ENCODE measurements at places on chromosomes 6 and 20. TPM values are rescaled to one million over a fixed set of nuclear protein-coding genes. Genes with fewer than 3 reads are reported as not detected.

- H3K27me3 ChIP-seq, result no peaks in the 10 kb centered on the region
- no peak for DNase-seq
- H3K27ac ChIP-seq, result no peak overlapping the region
- no peaks in the 10 kb centered on the region for H3K36me3 ChIP-seq
- H3K4me1 ChIP-seq, result no peaks in the 10 kb centered on the region
- H3K4me3 ChIP-seq, result no peak overlapping the region
Observed at GRCh38 chr20:44428174-44429016, 47.3 kb upstream of the TTPAL start.

DNA sequence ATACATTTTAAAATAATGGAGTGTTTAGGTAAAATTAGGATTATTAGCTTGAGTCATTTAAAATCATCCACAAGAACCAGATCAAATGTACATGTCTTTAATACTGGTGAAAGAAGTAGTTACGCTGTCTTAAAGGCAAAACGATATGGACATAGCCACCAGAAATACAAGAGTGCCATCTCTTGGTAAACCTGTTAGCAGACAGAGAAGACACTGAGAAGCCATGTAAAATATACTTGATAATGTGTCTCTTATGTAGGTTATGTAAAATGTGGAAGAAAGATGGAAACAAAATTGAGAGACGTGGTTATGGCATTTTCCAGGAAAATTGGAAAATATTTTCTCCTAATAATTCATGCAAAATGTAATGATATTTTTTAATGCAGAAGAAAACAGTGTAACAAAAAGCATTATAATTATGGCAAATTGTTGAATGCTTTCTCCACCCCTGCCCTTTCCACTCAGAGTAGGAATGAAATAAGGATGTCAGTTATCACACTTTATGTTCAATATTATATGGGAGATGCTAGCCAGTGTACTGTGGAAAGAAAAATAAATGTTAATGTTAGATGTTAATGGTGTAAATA is 12.2 kb upstream of the SLC17A2 start:
- no peak overlapping the region for H3K27ac ChIP-seq
- peak; percentile 35 for DNase-seq
- H3K4me1 ChIP-seq, result no peaks in the 10 kb centered on the region
- H3K36me3 ChIP-seq, result no peaks in the 10 kb centered on the region

Gene OR2B6
- total RNA-seq, result 1.5 TPM

Gene FNDC1
- total RNA-seq, result 0.17 TPM

DNA sequence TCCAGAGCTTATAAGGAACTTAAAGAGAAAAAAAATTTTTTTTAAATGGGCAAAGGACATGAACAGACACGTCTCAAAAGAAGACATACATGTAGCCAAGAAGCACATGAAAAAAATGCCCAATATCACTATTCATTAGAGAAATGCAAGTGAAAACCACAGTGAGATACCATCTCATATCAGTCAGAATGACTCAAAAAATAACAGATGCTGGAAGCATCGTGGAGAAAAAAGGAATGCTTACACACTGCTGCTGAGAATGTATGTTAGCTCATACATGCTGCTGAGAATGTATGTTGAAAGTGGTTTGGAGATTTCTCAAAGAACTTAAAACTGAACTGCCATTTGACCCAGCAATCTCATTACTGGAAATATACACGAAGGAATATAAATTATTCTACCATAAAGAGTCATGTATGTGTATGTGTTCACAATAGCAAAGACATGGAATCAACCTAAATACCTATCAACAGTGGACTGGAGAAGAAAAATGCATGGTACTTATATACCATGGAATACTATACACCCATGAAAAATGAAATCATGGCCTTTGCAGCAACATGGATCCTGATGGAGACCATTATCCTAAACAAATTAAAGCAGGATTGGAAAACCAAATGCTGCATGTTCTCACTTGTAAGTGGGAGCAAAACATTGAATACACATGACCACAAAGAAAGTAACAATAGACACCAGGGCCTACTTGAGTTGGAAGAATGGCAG is 5.2 kb downstream of the OR11A1 start:
- no peaks in the 10 kb centered on the region for H3K27me3 ChIP-seq
- no peak overlapping the region for H3K27ac ChIP-seq
- no peaks in the 10 kb centered on the region for H3K4me1 ChIP-seq
- no peak overlapping the region for H3K4me3 ChIP-seq
- no peaks in the 10 kb centered on the region for H3K36me3 ChIP-seq

DNA sequence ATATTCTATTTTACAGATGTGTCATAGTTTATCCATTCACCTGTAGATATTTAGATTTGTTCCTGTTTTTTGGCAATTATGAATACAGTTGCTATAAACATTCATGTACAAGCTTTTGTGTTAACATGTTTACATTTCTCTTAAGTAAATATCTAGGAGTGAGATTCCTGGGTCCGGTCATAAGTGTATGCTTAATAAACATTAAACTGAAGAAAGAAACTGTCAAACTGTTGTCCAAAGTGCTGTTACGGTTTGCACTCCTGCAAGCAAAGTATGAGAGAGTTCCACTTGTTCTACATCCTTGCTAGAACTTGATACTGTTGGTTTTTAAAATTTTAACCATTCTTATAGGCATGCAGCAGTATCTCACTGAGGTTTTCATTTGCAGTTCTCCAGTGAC is 138.6 kb downstream of the RALGAPA2 start:
- no peak for DNase-seq
- peaks cover 9% of the 10 kb centered on the region for H3K36me3 ChIP-seq
- no peak overlapping the region for H3K4me3 ChIP-seq
- H3K27me3 ChIP-seq, result no peaks in the 10 kb centered on the region
- H3K4me1 ChIP-seq, result no peaks in the 10 kb centered on the region

Gene SLC35D3
- not detected for total RNA-seq

DNA sequence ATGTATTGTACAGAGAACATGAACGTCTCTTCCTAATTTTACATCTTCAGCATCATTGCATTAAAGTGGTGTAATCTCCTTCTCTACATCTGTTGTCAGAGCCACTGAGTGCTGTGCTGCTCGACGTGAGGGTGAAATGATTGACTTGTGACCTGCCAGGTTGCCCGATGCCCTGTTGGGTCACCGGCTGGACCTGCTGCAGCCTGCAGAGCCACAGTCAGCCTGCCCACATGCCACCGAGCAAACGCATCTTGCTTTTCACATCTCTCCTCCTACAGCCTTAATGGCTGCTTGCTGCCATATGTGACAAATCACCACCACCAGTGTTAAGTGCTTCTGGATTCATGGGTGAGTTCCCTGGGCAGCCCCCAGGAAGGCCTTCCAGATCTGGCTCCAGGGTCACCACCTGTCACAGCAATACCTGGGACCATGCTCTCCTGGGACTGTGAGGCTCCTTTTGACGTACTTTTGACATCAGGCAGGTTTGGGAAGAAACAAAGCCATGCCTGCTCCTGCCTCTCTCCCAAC is 80.3 kb downstream of the ASXL1 start:
- DNase-seq, result no peak
- no peak overlapping the region for H3K4me3 ChIP-seq
- no peak overlapping the region for H3K27ac ChIP-seq
- H3K27me3 ChIP-seq, result no peaks in the 10 kb centered on the region
- peaks cover 50% of the 10 kb centered on the region for H3K36me3 ChIP-seq
- H3K4me1 ChIP-seq, result peaks cover 8% of the 10 kb centered on the region

DNA sequence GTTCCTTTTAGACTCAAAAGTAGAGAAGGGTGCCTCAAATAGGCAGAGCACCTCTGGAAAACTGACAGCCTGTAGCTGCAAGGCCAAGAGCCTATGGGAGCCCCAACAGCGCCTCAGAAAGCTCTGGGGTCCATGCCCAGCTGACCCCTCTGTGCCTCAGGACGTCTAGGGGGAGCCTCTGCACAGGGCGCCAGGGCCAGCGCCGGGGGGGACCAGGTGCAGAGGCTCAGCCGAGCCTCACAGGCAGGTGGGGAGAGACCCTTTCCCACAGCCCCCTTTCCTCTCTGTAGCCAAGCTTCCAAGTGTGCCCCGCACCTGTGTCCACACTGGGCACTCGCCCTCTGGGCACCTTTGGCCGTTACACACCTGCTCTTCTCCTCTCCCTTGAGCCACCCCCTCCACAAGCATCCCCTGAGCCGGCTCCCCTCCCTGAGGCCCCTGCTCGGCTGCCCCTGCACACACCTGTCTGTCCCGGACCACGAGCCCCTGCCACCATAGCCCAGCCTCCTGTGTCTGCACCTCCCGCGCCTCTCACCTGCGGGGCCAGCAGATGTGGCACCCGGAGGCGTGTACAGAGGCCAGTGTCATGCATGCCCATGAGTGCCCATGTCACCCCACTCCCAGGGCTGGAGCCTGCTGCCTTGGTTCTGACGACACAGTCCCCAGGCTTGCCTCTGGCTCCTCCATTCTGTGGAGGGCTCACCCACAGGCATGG is 53.2 kb downstream of the GINS1 start:
- no peaks in the 10 kb centered on the region for H3K27me3 ChIP-seq
- H3K27ac ChIP-seq, result no peak overlapping the region
- no peak overlapping the region for H3K4me3 ChIP-seq

DNA sequence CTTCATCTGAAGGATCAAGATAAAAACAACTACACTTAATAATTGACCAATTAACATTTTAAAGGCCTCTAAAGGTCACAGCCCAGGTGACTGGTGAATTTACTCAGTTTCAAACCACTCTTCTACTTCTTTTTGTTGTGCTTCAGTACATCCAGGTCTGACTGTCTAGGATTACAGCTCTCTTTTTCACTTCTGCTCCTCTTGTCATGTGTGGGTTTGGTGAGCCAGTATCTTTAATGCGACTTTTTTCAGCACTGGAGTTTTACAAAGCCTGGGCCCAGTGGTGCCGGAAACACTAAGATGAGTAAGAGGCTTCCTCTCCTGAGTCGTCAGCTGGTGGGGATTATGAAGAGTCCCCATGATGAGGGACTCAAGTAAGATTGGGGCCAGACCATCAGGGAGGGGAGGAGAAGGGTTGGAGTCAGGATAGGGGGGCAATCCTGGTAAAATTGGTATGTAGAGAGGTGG is 27.0 kb downstream of the HECA start:
- no peak for DNase-seq
- H3K4me3 ChIP-seq, result no peak overlapping the region
- no peaks in the 10 kb centered on the region for H3K27me3 ChIP-seq
- H3K4me1 ChIP-seq, result peaks cover 14% of the 10 kb centered on the region
- H3K27ac ChIP-seq, result no peak overlapping the region

DNA sequence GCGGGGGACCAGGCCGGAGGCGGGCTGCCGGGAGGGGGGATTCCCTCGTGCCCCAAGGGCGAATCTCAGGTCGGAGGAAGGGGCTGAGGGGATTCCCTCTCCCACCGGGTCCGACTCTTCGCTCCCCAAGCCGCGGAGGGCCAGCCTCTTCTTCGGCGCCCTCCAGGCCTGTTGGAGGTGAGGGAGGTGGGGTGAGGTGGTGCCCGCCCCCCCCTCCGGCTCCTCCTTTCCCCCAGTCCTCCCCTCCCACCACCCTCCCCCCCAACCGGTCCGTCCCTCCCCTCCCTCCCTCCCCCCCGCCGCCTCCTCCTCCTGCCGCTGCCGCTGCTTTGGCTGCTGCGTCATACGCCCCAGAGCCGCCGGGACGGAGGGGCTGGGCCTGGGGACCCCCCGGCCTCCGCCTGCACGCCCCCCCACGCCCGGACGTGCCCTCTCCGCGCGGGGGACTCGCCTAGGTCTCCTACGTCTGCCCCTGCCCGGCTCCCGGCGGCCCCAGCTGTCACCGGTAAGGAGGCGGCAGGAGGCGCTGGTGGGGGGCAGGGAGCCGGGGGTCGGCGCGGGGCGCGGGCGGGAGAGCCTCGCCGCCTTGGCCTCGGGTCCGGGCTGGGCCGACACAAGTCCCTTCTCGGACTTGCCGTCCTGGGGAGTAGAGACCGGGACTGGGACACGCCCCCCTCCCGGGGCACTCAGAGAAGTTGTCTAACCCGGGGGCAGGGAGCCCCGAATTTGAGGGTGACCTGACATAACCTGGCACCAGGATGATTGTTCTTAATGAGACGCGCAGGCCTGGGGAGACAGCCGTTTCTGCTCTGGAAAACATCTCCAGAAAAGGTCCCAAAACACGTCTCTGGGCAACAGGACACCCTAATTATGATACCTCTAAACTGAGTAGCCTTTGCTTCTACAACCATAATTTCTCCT is at the start of gene PHF1:
TSS of gene PHF1 (plus strand) at position 304 of the 921 bp plus-strand sequence. CDS start 1,250 bp downstream, outside the sequence.
- peak within 1 kb of the TSS; percentile 94 for H3K27ac ChIP-seq
- H3K4me1 ChIP-seq, result peaks cover 26% of the 10 kb centered on the region
- peak within 1 kb of the TSS; percentile 87 for H3K4me3 ChIP-seq
- no peaks in the 10 kb centered on the region for H3K27me3 ChIP-seq

- no peak overlapping the region for H3K4me3 ChIP-seq
- no peaks in the 10 kb centered on the region for H3K36me3 ChIP-seq
- no peak overlapping the region for H3K27ac ChIP-seq
- H3K4me1 ChIP-seq, result no peaks in the 10 kb centered on the region
Observed at GRCh38 chr6:147274776-147275175, 70.6 kb downstream of the STXBP5 start.

Gene BPIFB2
- total RNA-seq, result not detected

- no peaks in the 10 kb centered on the region for H3K4me1 ChIP-seq
- no peaks in the 10 kb centered on the region for H3K36me3 ChIP-seq
- no peaks in the 10 kb centered on the region for H3K27me3 ChIP-seq
Observed at GRCh38 chr6:147693181-147693580, 184.7 kb downstream of the SAMD5 start.

Gene DEF6
- 15.4 TPM for total RNA-seq

DNA sequence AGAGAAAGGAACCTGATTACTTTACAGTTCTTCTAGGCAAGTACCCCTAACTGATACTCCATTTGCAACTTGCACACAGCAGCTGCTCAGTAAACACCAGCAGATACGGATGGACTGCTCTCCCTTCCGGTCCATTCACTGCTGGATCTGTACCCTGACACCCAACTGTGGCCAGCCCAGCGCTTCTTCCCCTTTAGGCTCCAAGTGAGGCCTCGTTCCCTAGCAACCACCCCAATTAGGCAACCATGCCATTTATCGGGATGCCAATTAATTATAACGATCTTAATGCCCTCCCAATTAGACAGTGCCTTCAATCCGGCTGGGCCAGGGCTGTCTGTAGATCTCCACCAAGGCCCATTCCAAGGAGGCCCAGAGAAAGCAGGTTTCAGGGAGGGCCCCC is 3.2 kb downstream of the SULF2 start:
- H3K4me3 ChIP-seq, result no peak overlapping the region
- peaks cover 27% of the 10 kb centered on the region for H3K4me1 ChIP-seq
- no peak overlapping the region for H3K27ac ChIP-seq
- H3K36me3 ChIP-seq, result peaks cover 25% of the 10 kb centered on the region

- no peaks in the 10 kb centered on the region for H3K36me3 ChIP-seq
- DNase-seq, result no peak
- H3K4me1 ChIP-seq, result no peaks in the 10 kb centered on the region
- no peak overlapping the region for H3K27ac ChIP-seq
Observed at GRCh38 chr20:31452575-31452974, 12.1 kb downstream of the DEFB123 start.

Gene CD24
- 1,415 TPM for total RNA-seq

Gene SLC17A3
- total RNA-seq, result not detected

Gene DEFB132
- total RNA-seq, result not detected

Gene RNF5
- 89.6 TPM for total RNA-seq

Gene LMBRD1
- total RNA-seq, result 36.6 TPM

- H3K36me3 ChIP-seq, result no peaks in the 10 kb centered on the region
- peaks cover 24% of the 10 kb centered on the region for H3K4me1 ChIP-seq
- H3K27me3 ChIP-seq, result no peaks in the 10 kb centered on the region
- peak overlapping the region; percentile 38 for H3K4me3 ChIP-seq
- DNase-seq, result peak; percentile 40
Observed at GRCh38 chr20:52230409-52230808, 38.8 kb upstream of the ZFP64 start.

- DNase-seq, result no peak
- no peaks in the 10 kb centered on the region for H3K4me1 ChIP-seq
- H3K4me3 ChIP-seq, result no peak overlapping the region
Observed at GRCh38 chr6:149515494-149515893, 30.3 kb downstream of the PPIL4 start.

Measured in Calu3 (cell line).